NCI-H2107 (cell line): ENCODE measurements at places on chromosomes 3 and 15.

GRCh38 chr15:69871511-69872134, 226.1 kb downstream of the TLE3 start:
- no peak for DNase-seq

DNA sequence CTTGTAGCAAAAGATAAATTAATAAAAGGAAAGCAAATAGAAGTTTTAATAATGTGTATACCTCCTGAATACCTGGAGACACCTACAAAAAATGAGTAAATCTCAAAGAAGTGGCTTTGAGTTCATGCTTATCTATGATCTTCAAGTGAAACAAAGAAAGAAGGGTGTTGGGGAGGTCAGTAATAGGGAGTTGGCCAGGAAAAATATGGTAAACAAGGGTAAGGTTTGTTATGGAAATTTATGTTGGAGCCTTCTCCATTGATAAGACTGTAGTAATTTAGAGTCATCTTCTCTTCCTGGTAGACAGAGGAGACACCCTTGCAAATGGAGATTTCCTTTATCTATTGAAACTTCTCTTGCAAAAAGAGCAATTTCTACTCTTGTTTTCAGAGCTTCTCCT, 6.6 kb upstream of the CCR8 start:
- no peak for DNase-seq

DNA sequence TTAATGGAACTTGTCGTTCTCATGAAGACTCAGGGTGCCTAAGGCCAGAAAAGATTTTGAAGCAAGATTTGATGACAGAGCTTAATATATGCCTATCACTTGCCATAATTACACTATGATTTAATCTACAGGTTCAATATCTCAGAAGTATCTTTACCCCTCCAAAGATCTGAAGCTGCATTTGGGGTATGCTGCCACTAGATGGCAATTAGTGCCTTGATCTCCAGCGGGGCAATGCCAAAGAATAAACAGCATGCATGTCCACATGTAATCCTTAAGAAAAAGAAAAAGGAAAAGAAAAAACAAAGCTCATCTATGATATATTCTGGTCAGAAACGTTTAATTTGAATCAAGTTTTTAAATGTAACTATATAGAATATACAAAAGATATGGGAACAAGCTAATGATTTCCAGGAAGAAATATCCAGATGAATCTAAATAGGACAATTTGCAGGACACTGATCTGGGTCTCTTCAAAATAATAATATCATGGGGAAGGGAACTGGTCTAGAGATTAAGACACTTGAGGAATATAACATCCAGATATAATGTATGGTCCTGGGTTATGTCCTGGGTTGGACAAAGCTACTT, 55.0 kb upstream of the SOX14 start:
- no peak for DNase-seq

DNA sequence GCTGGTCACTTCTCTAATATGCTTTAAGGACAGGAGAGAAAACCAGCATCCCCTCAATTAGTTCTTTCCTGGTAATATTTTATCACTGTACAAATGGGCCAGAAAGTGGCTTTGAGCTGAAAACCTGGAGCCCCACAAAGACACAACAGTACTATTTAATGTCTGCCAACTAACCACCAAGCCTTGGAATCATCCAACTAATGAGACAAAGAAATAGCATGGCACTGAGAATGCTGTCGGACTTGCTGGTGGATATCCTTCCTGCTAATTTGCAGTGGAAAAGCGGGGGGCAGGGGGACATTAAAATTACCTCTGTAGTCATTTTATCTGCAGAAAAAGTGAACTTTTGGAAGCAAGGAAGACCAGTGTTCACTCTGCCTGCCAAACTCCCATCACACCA, 288.5 kb downstream of the KBTBD8 start:
- no peak for DNase-seq

- DNase-seq, result no peak
Observed at GRCh38 chr15:89421219-89421618, 75.2 kb downstream of the RHCG start.

DNA sequence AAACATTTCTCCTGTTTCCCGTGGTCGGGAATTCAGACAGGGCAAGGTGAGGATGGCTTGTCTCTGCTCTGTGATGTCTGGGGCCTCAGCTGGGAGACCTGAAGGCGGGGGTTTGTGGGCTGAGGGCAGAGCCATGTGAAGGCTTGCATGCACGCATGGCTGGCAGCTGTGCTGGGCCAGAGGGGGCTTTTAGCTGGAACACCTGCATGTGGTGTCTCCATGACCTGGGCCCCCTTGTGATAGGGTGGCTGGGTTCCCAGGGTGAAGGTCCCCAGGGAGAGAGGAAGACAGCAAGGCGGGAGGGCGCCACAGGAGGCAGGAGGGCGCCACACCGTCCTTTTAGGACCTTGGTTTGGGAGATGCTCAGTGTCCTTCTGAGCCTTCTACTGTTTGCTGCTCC, 101.6 kb upstream of the PRR23E start:
- no peak for DNase-seq

DNA sequence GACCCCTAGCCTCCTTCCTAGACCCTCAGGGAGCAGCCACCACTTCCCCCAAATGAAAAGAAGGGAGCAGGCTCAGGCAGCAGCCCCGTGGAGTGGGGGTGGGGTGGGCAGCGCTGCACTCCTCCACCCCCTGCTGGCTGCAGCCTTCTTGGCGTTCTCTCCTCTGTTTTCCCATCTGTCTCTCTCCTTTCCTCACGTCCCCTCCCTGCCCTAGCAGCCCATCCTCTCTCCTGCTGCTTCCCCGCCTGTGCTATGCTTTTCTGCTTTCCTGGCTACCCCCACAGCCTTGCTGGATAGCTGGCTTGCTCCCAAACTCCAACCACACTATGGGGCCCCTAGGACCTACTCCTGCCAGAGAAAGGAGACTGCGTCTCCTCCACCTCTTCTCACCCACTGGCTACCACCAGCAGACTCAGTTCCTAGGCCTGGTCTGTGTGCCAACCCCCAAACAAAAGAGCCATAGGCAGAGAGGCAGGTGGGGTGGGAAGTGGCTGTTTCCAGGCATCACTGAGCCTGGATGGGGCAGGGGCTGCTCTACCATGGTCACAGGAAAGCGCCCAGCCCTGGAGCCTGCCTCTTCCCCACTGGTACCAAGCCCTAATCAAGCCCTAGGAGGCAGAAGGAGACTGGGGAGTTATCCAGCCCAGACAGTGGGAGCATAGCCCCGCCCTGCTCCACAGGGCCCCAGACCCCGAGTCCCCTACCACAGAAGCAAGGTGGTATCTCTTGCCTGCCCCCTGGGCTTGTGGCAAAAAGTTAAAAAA, 3.4 kb upstream of the DISP2 start:
- no peak for DNase-seq

DNA sequence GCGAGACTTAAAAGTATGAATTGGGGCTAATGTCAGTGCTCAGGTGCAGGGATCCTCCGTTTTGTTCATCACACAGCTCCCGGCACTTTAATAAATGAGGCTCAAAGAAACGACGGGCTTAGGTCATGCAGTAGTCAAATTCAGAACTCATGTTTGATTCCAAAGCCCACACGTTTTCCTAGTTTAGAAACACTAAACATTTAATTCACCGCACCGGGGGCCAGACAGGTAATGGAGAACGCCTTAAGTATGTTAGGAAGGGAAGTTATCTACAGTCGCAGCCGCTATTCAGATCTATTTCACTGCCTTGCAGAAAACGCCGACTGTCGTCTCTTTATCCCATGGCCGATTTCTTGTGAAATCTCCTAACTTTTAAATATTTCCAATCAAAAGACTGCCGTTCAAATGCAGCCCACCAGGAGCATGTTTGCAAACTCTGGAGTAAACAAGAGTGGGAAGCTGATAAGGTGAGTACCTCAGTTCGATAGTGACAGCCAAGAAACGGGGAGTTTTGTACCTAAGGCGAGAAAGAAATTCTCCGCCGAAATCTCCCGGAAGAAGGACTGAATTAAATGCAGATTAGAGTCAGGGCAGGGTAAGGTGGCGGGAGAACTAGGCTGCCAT, 569 bp downstream of the HIGD2B start:
- DNase-seq, result no peak

GRCh38 chr3:25588441-25589103, 76.1 kb downstream of the TOP2B start:
- no peak for DNase-seq

DNA sequence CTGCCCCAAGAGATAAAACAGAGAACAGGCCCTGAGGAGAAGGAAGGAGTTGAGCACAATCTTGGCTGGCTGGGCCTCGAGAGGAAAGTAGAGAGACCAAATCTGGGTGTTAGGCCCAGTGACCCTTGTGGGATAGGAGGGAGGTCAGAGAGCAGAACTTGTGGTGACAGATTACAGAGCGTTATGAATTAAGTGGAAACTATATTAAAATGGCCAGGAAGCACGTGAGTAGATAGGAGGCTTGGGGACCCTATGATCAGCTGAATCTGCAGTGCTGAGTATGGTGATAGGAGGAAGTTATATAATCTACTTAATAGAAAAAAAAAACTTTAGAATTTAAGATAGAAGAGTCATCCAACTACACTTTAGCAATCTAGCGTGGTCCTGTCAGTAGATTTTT, 30.0 kb downstream of the ST6GAL1 start:
- DNase-seq, result no peak

- DNase-seq, result no peak
Observed at GRCh38 chr3:36957862-36958686, 13.2 kb upstream of the TRANK1 start.

DNA sequence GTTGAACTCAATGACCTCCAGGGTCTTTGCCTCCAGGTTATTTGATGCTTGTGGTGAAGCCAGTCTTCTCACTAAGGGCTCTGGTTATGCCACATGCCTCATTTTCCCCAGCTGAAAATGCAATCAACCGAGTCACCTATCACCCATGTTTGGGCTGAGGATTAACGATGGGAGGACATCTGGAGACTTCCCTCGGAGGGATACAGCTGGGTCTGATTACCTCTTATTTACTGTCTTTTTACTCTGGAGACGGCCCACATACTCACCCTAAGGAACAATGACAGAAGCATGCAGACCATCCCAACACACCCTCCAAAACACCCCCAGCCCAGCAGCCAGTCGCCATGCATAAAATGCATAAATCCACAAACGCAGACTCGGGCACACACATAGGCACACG, 187.4 kb downstream of the OPA1 start:
- DNase-seq, result no peak

- DNase-seq, result no peak
Observed at GRCh38 chr3:141400073-141400971, 32.0 kb downstream of the ZBTB38 start.

DNA sequence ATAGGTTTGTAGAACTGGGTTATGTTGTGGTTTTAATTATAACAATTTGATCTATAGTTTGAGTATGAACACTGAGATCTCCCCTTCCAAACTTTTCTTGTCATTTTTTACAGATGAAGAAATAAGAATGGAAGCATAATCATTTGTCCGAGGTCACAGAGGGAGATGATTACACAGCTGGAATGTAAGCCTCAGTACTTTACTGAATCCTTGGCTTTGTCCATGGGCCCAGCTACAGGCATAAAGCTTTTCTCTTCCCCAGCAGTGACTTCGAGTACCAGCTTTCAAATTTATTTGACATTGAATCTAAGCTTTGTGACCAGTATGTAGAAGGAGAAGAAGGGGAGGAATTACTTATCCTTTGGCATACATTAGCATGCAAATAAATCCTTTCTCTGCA, 80.9 kb upstream of the DCBLD2 start:
- DNase-seq, result no peak

- DNase-seq, result no peak
Observed at GRCh38 chr3:8421267-8421666, 80.4 kb upstream of the LMCD1 start.

DNA sequence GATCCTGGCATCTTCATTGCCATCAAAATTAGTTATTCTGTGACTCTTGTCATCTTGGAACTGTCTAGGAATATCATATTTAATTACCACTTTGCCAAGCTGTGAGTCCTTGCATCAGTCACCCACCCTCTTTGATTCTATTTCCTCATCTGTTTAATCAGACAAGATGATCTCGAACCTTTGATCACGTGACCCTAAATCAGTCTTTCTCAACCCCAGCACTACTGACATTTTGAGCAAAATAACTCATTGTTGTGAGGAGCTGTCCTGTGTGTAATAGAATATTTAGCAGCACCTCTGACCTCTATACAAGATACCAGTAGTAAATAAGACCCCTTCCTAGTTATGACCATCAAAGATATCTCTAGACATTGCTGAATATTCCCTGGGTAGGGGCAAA, 343.4 kb upstream of the ARPP21 start:
- no peak for DNase-seq

DNA sequence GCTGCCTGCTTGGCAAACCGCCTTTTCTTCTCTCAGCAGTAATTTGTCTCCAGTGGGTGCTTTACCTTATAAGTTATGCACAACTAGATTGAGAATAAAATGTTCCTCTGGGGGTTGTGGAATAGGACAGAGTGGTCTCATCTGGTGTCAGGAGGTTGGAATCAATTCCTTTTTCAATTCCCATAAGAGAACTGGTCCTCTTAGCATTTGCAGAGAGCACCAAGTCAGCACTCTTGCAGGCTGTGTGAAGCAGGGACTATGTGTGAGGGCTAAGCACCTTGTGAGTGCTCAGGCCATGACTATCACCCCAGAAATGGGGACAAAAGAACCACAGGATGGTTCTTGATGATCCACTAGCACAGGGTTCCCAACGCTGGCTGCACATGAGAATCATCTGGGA, 163.6 kb upstream of the UMPS start:
- no peak for DNase-seq

DNA sequence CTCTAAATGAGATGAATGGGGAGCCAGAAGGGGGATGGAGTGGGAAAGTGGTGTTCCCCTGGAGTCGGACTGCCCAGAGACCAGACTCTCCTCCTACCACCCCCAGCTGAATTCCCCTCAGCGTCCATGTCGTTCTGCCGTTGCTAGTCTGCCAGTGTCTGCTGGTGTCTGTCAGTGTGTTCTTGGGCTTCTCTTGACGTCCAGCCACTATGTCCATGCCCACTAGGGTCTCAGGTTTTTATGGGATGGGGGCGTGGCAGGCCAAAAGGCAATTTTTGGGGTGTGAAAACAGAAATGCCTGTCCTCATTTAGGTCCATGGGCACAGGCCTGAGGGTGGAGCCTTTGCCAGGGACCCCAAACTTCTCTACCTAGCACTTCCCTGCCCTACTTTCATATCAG, 589.6 kb downstream of the IGSF11 start:
- no peak for DNase-seq

DNA sequence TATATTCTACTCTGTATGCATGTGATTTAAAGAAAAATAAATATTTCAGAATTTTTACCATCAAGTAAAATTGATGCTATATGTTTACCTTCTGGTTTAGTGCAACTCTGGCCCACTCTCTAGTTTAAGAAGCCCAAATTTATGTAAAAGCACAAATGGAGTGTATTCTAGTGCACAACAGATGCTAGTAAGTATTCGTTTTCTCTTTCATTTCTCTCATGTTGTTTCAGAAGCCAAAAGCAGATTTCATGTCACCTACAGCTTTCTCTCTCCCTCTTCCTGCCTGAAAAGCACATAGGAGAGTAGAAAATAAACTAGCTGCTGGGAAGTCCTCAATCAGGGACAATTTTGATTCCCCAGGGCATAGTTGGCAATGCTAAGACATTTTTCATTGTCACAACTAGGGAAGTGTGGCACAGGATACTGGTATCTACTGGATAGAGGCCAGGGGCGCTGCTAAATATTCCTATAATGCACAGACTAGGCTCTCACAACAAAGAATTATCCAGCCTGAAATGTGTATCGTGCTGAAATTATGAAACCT, 147.4 kb upstream of the ARHGEF26 start:
- no peak for DNase-seq
